ENCODE measurements at places on chromosomes 7 and 10.

GRCh38 chr10:102831322-102832071 is 5.7 kb downstream of the CYP17A1 start:
- no peak for DNase-seq

- no peak for DNase-seq
Observed at GRCh38 chr10:42691361-42692120, 53.2 kb upstream of the ZNF33B start.

- no peak for DNase-seq
Observed at GRCh38 chr7:157627646-157628045, 290.8 kb downstream of the DNAJB6 start.

DNA sequence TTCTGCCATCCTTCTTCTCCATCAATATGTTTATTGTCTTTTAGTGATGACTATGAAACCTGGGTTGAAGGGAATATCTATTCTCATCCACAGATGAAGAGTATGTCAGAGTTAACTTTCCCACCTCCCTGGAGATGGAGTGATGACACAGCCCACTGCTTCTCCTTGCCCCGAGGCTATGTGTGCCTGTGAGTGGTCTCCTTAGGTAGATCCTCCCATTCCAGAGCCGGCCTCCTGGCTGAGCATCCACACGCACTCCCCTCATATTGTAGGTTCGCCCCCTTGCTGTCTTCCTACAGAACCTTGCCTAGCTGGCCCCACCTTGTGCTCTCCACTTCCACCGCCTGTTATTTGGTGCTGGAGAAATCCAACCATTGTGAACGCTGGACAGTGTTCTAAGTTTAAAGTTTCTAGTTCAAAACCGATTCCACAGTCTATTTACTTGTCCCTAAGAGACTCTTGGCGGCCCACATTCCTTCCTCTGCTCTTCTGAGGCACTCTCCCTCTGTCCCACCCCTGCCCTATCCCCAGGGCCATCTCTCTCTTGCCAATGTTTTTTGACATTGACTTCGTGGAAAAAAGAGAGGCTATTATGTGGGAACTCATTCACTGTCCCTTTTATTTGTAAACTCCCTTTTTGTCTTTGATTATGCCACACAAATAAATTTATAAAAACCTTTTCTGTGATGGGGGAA is 168.0 kb downstream of the ZNF438 start:
- DNase-seq: no peak

- DNase-seq: no peak
Observed at GRCh38 chr7:109713366-109713765, 1143.7 kb downstream of the DNAJB9 start.

- DNase-seq: no peak
Observed at GRCh38 chr7:4072161-4072925, 609.8 kb upstream of the FOXK1 start.

DNA sequence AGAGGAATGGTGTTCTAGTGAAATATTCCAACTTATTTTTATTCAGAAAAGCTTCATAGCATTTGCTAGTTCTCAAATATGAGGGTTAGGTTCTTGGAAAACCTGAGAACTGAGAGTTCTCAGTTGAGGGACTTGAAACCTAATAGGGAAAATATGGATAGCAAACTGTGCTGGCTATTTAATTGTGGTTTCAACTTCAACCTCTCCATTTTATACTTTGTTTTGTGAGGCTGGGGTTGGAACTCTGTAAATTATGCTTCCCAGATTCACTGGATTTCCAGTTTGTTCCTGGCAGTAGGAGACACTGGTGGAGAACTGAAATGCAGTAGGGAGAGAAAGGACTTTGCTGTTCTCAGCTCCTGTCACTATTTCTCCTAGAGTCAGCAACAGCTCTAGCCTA is 52.7 kb downstream of the CDK14 start:
- DNase-seq: no peak

- DNase-seq: no peak
Observed at GRCh38 chr7:19113855-19114550, 3.4 kb downstream of the TWIST1 start.

DNA sequence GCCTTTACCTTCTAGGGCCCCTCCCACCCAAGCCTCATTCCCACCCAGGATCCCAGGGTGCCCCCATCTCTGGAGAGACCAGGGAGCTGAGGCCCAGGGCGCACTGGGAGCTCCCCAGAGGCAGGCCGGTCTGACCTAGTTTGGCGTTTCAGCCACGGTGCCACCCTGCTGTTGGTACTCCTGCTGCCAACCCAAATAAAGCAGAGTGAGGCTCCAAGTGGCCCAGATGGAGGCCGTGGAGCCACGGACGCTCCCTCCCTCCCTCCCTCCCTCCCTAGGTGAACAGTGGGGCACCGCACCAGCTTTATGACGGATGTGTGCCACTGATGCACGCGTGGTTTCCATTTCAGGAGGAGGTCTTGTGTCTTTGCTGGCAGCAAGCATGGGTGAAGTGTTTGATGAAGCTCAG is 1.8 kb downstream of the INPP5A start:
- no peak for DNase-seq
